Esophagus mucosa (tissue), 1 donor: ENCODE measurements at places on chromosomes 3 and 15.
A peak's percentile ranks its signal among the peaks of the same experiment; 100 is the strongest.

GRCh38 chr3:43013743-43014155, 34.6 kb downstream of the GASK1A start:
- ATAC-seq, result no peak

DNA sequence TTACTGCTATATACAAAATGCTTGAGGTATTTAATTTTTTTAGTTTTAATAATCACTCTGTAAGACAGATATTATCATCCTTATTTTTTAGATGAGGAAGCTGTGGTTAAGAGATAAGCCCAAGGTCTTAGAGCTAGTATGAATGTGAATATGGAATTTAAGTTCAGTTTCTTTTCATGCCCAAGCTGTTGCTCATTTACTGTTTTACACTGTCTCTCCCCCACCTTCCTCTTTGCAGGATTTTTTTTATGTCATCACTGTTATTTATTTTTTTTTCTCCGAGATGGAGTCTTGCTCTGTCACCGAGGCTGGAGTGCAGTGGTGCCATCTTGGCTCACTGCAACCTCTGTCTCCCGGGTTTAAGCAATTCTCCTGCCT, 22.5 kb downstream of the MAP2K5 start:
- ATAC-seq, result no peak

GRCh38 chr15:26087881-26088280, 224.8 kb upstream of the ATP10A start:
- no peak for ATAC-seq

DNA sequence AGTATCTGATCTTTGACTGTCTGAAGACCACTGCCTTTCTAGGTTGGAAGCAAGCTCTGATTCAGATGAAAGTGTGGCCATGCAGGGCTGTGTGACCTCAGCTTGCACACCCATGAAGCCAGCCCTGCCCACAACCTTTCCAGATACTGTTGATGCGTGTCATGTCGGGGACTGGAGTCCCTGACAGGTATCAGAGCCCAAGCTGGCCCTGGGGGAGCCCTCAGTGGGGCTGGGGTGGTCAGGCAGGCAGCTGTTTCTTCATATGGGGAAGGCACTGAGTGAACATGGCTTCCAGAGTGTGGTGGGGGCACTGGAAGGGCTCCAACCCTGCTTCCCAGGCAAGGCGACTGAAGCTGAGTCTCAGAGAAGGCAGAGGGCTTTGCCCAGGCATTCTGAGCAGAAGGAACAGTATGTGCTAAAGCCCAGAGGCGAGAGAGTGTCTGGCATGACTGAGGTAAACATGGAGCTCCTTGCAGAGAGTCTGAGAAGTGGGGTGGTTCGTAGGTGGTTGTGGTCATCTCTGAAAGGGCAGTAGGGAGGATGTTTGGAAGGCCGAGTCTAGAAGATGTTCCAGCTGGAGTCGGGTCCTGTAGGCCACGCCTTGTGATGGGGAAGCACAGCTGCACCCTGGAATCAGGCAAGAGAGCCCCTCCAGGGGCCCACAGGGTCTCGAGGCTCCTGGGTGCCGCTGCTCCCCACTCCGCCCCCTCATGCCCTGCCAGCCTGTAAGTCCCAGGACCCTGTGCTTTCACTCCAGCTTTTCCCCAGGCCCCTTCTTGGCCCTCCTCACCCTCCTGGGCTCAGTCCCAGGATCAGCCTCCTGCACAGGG, 122.2 kb downstream of the EEFSEC start:
- ATAC-seq, result no peak

- peak; percentile 75 for ATAC-seq
Observed at GRCh38 chr15:80031841-80032240, 27.6 kb upstream of the ZFAND6 start.

- peak; percentile 27 for ATAC-seq
Observed at GRCh38 chr3:42117175-42118008, 26.2 kb downstream of the TRAK1 start.

GRCh38 chr3:127214975-127215374, 22.0 kb downstream of the PRR23E start:
- no peak for ATAC-seq

- peak; percentile 52 for ATAC-seq
Observed at GRCh38 chr3:178308771-178309170, 227.5 kb upstream of the KCNMB2 start.

- ATAC-seq, result no peak
Observed at GRCh38 chr3:187810021-187810446, 64.8 kb upstream of the BCL6 start.

- ATAC-seq, result no peak
Observed at GRCh38 chr3:12489832-12490231, 5.6 kb downstream of the TSEN2 start.

DNA sequence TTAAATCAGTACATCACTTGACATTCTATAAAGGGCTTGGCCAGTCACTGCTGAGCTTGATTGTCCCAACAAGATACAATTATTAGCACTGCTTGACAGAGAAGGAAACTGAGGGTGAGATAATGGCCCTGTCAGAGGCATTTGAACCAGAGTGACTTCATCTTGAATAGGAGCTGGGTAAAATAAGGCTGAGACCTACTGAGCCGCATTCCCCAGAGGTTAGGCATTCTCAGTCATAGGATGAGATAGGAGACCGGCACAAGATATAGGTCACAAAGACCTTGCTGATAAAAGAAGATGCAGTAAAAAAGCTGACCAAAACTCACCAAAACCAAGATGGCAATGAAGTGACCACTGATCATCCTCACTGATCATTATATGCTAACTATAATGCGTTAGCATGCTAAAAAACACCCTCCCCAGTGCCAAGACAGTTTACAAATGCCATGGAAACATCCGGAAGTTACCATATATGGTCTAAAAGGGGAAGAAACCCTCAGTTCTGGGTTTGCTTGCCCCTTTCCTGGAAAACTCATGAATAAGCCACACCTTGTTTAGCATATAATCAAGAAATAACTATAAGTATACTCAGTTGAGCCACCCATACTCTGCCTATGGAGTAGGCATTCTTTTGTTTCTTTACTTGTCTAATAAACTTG, 239.1 kb upstream of the SETMAR start:
- no peak for ATAC-seq

GRCh38 chr3:140203510-140203909, 268.5 kb downstream of the CLSTN2 start:
- no peak for ATAC-seq

- ATAC-seq, result no peak
Observed at GRCh38 chr3:72353236-72354128, 494.8 kb downstream of the SHQ1 start.

DNA sequence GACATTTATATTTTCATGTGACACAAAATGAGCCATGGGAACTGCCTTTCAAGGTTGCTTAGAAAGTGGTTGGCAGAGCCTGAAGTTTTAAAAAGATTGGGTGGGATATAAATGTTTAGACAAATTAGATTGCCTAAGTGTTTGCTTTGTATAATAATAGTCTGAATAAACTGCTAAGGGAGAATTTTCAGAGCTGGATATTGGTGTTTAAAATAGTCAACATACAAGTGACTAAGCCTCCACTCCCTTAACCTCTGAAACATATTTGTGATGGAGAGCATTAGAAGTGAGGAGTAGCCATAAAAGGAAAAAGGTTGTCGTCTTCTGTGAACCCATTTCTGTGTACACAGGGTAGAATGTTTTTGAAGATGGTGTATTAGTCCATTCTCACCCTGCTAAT, 201.6 kb downstream of the THSD4 start:
- no peak for ATAC-seq

- ATAC-seq, result peak; percentile 13
Observed at GRCh38 chr3:158768361-158768787, 33.5 kb upstream of the MFSD1 start.

- no peak for ATAC-seq
Observed at GRCh38 chr3:149476225-149476624, 1.7 kb downstream of the TM4SF4 start.

DNA sequence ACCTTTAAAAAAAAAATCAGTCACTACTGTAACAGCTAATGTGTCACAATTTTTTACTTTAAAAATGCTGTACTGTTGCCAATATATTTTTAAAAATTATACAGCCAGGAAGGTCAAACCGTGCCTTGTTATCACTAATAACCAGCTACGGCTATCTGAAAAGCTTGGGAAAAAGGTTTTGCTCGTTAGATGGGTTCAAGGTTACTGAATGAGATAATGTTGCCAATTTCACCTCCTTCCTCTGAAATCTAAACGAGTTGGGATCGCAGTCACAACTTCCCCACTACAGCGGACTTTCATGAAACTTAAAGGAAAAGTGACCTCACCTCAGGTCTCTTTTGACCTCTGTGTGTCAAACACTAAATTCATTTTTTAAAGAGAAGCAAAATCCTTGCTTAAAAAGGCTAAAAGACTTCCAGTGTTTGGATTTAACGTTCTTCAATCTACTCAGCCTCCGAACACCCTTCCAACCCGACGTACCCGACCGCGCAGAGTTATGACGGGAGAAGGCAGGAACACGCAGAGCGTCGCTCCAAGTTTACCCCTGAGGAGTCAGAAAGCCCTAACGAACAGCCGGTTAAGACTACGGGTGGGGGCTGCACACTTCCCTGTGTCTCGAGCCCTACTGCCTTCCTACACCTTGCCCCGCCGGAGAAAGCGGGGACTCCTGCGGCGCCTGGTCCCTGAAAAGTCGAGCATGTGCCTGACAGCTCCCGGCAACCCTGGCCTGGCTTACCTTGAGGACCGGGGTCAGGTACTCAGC, 860 bp downstream of the ATG3 start:
- peak; percentile 46 for ATAC-seq

- ATAC-seq, result no peak
Observed at GRCh38 chr15:27870320-27870719, 228.8 kb downstream of the OCA2 start.

- ATAC-seq, result no peak
Observed at GRCh38 chr15:58527573-58528187, 95.9 kb downstream of the LIPC start.

DNA sequence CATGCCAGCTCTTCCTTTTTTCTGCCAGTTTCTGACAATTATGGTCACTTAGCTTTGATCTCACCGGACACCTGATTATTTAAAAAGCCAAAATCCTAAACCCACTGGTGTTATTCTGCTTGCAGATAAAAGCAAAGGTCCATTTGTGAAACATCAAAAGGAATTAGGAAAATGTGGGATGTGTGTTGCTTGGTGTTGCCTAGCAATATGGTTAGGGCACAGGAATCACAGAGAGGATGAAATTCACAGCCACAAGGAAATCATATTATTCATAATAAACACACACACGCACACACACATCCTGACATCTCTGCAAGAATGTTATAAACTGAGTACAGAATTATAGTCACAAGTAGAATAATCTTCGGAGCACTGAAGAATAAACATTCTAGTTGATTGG, 89.3 kb upstream of the BHLHE40 start:
- ATAC-seq, result no peak

DNA sequence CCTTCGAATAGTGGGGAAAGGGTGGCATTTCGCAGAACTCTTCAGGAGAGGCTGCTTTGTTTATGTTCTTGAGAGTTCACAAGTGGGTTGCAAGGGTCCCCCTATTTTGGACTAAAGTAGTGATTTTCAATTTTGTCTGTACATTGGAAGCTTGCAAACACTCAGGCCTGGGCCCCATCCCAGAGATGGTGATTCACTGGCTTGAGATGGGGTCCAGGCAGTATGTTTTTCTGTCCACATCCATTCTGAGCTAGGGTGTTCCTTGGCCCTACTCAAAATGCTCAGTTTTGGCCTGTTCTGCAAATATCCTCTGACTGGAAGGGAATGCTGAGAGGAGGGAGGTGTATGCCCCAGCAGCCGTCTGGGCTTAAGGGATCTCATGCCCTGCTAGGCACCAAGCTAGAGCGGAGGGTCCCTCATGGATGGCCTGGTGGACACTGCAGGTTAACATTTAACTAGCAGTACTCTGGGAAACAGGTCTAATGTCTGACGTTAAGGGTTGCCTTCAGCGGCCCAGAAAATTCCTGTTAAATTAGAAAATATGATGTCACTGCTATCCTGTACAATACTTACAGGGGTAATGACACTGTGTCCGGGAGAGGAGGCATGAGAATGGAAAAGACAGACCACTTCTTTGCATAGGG, 181.4 kb downstream of the OPA1 start:
- no peak for ATAC-seq

DNA sequence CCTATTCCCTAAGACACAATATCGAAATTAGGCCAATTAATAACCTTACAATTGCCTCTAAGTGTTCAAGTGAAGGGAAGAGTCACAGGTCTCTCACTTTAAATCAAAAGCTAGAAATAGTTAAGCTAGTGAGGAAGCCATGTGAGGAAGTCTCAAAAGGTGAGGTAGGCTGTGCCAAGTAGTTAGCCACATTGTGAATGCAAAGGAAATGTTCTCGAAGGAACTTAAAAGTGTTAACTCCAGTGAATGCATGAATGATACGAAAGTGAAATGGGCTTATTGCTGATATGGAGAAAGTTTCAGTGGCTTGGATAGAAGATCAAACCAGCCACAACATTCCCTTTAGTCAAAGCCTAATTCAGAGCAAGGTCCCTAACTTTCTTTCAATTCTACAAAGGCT, 59.1 kb downstream of the KLF13 start:
- ATAC-seq, result no peak

- ATAC-seq, result no peak
Observed at GRCh38 chr15:93703092-93703739, 528.1 kb upstream of the MCTP2 start.

GRCh38 chr15:93331545-93332167, 242.6 kb upstream of the RGMA start:
- no peak for ATAC-seq

DNA sequence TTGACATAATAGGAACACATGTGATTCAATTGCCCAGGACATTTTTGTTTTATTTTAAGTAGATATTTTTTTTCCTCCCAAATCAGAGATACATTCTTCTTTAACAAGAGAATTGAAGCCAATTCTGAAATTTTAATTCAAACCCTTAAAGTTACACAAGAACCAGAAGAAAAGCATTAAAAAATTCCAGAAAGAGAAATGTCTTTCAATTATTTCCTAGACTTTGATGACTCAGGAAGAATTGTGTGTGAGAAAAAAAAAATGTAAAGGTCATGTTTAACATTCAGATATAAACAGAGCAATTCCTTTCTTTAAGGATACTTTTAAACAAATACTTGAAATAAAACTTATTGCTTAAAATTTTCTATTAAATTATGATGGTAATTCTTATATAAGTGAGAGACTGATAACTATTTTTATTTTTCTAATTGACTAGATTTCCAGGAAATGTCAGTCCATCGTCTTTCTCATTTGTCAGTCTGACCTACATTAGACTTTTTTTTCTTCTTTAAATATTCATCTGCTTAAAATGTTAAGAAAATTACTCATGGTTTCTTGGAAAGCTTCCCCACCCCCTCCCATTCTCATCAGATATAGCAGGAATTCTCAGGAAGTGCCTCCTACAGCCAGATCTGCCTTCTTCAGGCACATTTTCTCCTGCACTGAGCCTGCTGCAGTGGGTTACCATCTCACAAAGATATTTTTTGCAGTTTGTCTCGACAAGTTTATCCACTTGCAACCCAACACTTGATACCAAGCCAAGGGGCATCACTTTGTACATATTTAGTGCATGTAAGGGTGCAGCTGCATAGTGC, 261.8 kb upstream of the CBLB start:
- ATAC-seq, result no peak

DNA sequence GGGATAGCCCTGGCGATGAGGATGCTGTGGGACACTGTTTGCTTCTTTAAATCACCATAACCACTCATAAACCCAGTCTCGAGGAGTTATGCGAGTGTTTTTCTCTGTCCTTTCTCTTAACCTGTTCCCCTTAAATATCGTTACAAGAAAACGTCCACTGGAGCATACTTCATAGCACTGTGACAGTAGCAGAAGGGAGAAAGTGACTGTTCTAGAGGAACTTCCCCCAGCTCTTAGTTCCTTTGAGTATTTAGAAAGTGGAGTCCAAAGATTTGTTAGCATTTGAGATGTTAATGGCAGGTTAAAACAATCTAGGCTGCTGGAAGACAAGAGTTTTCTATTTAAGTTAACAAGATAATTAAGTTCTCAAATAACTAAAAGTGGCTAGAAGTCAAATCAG, 142.0 kb downstream of the GADL1 start:
- ATAC-seq, result no peak

- ATAC-seq, result peak; percentile 56
Observed at GRCh38 chr15:78808550-78808949, 2.7 kb downstream of the ADAMTS7 start.
